HFF-Myc (cell line): ENCODE measurements at places on chromosomes 12 and 14.

- no peak for DNase-seq
Observed at GRCh38 chr12:89474615-89475014, 50.0 kb downstream of the GALNT4 start.

- DNase-seq, result no peak
Observed at GRCh38 chr14:81234278-81234677, 13.5 kb upstream of the GTF2A1 start.

DNA sequence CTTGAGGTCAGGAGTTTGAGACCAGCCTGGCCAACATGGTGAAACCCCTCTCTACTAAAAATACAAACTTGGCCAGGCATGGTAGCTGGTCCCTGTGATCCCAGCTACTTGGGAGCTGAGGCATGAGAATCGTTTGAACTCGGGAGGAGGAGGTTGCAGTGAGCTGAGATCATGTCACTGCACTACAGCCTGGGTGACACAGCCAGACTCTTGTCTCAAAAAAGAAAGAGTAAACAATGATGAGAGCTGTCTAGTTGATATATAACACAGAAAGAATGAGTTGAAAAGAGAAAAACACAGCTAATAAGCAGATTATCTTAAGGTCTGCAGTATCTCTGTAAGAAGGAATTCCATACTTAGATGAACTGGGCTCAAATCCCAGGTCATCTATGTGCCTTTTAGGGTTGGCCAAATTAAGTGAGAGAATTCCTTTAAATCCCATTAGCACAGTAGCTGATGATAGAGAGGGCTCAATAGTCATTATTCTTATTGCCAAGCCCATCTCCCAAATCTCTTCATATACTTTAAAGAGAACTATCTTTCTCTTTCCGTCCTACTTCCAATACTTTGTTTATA, 31.1 kb upstream of the STRAP start:
- DNase-seq, result no peak

GRCh38 chr12:90999966-91000365, 4.8 kb downstream of the EPYC start:
- DNase-seq, result no peak

DNA sequence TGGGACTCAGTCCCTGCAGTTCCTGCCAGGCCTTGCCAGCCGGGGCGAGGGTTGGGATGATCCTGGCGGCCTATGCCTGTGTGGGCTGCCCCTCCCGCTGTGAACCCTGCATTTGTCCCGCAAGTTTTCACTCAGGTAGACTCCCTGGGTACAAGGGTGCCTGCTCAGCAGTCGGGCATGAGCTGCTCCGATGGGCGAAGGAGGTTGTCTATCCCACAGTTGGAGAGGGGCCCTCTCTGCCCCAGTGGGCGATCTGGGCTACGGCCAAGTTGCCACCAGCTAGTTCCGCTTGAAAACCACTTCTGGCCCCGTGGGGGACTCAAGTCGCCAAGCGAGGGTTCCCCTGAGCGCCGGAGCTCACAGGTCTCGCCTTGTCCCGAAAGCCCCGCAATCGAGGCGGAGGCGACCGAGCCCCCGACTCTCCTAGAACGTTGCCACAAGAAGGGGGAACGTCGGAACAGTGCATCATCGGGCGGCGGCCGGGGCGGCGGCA, 365 bp upstream of the TPI1 start:
- no peak for DNase-seq

DNA sequence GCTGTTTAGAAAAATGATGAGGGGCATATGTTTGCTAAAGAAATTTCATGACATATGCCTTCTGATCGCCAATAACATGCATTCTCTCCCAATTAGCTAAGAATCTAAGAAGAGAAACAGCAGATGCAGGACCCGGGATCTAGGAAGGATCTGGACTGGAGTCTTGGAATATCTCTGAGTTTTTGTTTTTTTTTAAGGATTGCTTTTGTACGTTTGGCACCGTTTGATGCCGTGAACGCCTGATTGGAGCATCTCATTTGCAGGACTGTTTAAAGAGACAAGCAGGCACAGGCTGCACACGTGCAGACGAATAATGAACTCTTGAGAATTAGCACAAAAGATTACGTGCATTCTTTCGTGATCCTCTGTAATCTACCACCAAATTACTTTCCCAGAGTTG, 13.6 kb downstream of the EML1 start:
- DNase-seq, result no peak

DNA sequence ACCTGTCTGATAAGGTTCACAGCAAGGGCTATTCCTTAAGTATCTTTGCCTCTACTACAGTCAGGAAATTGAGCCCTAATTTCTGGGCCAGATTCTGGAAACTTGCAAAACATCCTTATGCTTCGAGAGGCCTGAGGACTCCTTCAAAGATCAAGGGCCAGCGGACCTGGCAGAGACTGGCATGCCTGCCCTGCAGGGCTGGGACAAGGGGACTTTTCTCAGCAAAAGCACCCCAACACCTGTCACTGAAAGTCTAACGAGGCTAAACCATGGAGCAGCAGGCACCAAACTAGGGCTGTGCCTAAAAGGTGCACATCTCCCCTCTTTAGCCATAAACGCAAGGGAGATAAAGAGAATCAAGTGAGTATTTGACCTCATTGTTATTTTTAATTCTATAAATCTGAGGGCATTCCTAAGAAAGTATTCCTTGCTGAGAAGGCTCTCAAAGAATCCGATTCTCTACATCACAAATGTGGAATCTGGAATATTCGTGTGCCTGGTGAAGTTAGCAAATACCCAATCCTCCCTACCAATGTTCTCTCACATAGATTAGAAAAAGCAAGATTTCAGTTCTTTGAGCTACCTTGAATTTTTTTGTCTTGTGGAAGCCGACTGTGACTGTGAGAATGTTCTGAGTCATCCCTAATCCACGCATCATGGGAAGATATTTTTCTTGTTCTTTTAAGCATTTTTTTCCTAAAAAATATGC, 328.2 kb upstream of the NOVA1 start:
- DNase-seq, result no peak

- DNase-seq, result no peak
Observed at GRCh38 chr14:36768638-36769337, 107.1 kb downstream of the PAX9 start.

- no peak for DNase-seq
Observed at GRCh38 chr12:27226407-27226929, 17.6 kb upstream of the STK38L start.

- DNase-seq, result no peak
Observed at GRCh38 chr14:24556756-24557155, 19.3 kb downstream of the CTSG start.

DNA sequence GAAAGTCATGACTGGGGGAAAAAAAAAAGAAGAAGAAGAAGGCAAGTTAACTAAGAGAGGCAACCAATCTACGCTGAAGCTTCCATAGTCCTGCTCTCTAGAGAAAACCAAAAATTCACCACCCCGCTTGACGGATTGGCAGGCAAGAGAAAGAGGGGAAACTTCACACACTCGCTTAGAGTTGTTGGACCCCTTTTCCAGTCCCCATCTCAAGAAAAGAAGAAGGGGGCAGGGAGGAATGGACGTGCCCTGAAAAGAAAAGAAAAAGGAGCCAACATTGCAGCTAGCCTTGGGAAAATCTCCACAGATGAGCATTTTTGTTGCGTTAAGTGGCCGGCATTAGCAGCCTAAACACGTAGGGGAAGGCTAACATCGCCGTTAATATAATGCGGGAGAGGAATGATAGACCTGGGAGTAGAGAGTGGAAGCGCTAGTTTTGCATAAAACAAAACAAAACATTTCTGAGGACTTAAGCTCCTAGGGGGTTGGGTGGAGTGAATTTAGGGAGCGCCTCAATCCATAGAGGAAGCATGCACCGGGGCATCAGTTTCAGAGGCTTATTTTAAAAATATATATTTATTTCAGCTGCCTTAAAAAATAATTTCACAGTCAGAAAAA, 11.3 kb upstream of the FOXG1 start:
- no peak for DNase-seq

GRCh38 chr14:65548878-65549277, 136.3 kb downstream of the FUT8 start:
- DNase-seq, result no peak

GRCh38 chr12:24047326-24047725, 97.9 kb upstream of the SOX5 start:
- no peak for DNase-seq

DNA sequence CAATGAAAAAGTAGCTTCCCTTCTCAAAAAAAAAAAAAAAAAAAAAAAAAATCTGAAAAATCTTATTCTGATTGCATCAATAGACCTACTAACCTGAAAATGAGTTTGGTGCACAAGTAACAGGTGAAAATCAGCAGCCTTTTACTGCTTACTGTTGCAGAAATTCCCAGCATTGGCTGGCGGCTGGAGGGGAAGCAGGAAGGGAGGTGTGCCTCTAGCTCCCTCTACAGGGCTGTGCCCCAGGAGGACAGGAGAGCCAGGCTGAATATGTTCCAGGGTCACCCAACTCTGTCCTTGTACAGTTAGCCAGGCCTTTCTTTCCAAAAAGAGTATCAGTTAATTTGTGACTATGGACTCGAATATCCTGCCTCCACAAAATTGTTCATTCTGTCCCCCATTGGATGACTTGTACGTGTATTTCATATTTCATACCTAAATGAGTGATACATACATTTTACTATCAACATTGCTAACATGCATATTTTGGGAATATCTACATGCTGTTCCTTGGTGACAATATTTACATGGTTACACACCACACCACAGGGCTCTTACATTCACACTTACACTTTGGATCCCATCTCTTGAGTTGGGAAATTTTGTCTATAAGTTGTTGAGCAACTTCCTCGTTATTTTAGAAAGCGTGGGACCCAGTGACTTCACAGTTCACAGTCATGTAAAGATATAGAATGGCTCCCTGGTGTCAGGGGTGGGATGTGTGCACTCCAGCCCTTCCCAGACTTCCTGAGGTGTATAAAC, 124.8 kb downstream of the SAMD4A start:
- no peak for DNase-seq

- DNase-seq, result no peak
Observed at GRCh38 chr12:76544601-76545261, 14.8 kb downstream of the OSBPL8 start.

DNA sequence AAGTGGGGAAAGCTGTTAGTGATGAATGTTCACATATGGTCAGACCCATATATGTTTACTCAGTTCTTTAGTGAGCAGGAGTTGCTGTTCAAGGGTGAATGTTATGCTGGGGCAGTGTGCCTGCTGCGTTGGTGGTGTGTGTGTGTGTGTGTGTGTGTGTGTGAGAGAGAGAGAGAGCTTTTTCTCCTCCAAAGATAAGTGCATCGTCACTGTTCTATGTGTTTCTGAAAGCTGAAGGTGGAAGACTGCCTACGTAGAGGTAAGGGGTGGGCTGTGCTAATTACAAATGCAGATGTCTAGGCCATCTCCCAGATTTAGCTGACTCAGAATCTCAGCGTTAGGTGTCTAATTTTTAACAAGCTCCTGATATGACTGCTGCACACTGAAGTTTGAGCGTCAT, 10.5 kb downstream of the GABARAPL1 start:
- no peak for DNase-seq

DNA sequence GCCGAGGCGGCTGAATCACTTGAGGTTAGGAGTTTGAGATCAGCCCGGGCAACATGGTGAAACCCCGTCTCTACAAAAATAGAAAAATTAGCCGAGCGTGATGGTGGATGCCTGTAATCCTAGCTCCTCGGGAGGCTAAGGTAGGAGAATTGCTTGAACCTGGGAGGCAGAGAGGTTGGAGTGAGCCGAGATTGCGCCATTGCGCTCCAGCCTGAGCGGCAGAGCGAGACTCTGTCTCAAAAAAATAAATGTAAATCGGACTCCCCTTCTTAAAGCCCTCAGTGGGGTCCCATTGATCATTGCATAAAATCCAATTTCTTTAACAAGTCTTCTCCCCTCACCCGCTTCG, 908 bp downstream of the TDP1 start:
- DNase-seq, result no peak

- no peak for DNase-seq
Observed at GRCh38 chr12:65902500-65902899, 78.2 kb downstream of the HMGA2 start.

DNA sequence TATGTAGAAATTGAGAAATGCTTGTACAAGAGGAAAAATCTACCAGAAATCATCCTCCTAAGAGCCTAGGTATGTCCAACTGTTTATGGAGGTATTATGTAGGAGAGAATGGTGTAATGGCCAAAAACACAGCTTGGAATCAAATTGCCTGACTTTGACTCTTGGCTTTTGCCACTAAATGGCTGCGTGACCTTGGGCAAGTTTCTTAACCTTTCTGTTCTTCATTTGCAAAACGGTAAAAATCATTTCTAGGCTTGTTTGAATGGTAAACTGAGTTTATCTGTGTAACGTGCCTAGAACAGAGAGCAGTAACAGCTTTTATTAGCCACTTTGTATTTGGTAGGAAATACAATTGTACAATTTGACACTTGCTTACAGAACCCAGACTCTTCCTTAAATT, 4.9 kb upstream of the GRIP1 start:
- no peak for DNase-seq

DNA sequence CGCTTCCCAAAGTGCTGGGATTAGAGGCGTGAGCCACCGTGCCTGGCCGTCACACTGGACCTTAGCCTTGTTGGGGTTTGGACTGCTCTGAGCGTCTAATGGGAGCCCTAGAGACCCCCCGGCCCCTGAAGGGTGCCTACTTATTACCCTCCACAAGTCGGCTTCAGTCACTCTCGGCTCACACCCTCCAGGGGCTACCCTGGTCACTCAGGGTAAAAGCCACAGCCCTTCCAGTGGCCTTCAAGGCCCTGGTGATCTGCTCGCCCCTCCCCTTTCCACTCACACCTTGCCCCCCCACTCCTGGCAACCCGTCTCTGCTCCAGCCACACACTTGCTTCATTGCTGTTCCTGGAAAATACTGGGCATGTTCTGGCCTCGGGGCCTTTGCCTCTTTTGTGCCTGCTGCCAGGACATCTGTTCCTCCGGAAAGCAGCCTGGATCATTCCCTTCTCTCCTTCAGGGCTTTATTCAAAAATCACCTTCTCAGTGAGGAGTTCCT, 3.6 kb upstream of the MORN3 start:
- no peak for DNase-seq

- DNase-seq, result no peak
Observed at GRCh38 chr12:11059041-11059440, 3.1 kb downstream of the TAS2R46 start.

- DNase-seq, result no peak
Observed at GRCh38 chr14:93543766-93544165, 113.0 kb downstream of the UNC79 start.

- no peak for DNase-seq
Observed at GRCh38 chr12:50440288-50440687, 39.6 kb downstream of the LARP4 start.

GRCh38 chr12:104219908-104220404, 4.4 kb downstream of the TXNRD1 start:
- DNase-seq, result no peak
